ENCODE measurements at places on chromosomes 4 and X. TPM values are rescaled to one million over a fixed set of nuclear protein-coding genes. Genes with fewer than 3 reads are reported as not detected.

GRCh38 chr4:48187813-48188212 is 53.8 kb upstream of the TXK start:
- no peak for DNase-seq

GRCh38 chr4:31086756-31087330 is 366.7 kb downstream of the PCDH7 start:
- DNase-seq, result no peak

DNA sequence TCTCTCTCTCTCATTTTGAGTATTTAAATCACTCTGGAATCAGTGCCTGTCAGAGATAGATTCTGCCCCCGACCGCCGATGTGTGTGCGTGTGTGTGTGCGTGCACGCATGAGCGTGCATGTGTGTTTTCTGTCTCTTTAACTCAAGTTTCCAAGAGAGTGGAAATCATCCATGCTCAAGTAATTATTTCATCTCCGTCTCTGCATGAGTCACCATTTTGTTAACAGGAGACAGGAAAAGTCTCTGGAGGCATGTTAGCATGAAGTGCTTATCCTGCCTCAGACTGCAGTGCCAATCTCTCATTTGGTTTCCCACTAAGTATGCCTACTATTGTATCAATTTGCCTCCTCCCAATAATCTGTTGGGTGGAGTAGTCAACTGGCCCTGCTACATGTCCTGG is 182.9 kb upstream of the NHS start:
- DNase-seq, result no peak

GRCh38 chr4:157674699-157675098 is 454.2 kb downstream of the GRIA2 start:
- DNase-seq, result no peak

- DNase-seq, result no peak
These were observed 45.1 kb upstream of the CDX4 start for GRCh38 chrX:73401591-73402266.

DNA sequence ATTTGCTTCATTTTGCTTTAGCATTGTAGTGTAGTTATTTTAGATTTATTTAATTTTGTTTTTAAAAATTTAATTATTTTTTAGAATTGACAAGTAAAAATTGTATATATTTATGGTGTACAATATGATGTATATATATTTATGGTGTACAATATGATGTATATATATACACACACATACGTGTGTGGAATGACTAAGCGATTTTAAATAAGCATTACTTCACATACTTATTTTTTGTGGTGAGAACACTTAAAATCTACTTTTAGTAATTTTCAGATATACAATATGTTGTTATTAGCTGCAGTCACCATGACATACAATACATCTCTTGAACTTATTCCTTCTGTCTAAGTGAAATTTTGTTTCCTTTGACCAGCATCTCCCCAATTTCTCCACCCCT is 172.9 kb downstream of the SPRY1 start:
- DNase-seq, result no peak

TENM3 gene
- total RNA-seq, result 91.0 TPM

Data from myocyte (in vitro differentiated cells).